ENCODE measurements at places on chromosomes 16 and 17. TPM values are rescaled to one million over a fixed set of nuclear protein-coding genes. Genes with fewer than 3 reads are reported as not detected.

DNA sequence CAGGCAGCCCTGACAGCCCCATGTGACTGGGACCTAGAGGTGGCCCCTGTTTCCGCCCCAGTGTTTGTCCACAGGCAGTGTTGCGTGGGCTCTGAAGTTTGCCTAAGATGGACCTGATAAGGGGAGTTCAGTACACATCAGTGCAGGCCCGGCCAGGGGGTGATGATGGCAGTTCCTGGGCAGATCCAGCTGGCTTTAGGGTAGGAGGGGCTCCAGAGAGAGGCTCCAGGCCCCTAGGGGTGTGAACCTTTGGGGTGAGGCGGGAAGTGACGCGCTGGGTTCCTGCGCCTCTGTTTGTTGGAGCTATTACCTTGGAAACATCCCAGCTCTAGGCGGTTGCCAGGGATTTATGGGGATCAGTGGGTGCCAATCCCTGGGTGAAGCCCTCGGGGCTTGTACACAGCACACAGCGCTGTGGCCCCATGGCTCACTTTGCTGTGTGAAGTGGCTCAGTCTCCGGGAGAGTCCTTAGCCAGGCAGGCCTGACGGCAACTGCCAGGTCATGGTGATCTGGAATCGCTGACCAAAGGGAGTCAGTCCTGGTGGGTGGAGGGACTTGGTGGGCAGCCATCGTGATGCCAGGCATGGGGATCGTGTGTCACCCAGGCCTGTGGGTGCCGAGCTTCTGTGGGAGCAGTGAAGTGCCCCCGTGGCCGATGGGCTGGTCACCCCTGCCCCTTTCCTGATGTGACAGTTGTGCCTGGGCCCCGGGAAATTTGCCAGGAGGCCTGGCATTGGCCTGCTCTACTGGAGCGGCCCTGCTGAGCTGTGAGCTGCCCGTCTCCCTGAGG lies 146.1 kb downstream of the SEC14L1 start:
- peak; percentile 41 for DNase-seq

- DNase-seq, result no peak
Measured at GRCh38 chr16:10988164-10988803, 43.9 kb downstream of the CLEC16A start.

DNA sequence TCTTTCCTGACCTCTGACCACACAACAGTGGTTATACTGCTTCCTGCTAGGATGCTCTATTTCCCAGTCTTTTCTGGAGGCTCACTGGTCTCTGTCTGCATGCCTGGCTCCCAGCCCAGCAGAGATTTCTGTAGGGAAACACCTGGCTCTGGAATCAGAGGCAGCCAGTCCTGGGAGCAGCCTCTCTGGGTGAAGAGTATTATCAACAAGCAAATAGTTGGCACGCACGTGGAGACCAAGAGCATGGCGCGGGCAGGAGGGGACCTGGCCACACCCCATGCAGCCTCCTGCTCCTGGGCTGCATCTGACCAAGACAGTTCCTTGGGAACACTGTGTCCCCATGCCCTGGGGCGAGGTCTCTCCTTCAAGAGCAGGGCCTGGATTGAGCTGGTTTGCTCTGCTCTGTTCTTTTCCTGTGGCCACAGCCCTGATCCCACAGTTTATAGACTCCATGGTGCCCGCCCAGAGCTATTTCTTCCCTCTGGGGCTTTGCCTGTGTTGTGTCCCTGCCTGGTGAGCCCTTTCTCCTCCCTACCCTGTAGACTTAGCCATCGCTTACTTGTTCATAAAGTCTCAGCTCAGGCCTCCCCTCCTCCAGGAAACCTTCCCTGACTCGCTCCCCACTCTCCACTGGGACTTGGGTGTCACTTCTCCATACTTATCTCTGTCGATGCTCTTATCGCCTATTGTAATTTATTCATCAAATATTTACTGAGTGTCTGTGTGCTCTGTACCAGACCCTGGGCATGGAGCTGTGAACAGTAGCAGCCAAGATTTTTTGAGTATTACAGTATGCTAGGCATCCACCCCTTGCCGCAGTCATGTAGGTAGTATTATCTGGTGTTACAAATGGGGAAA lies 60.6 kb downstream of the SCNN1B start:
- no peak for DNase-seq

- DNase-seq, result no peak
Measured at GRCh38 chr16:31333686-31334649, 21.0 kb upstream of the ITGAX start.

- no peak for DNase-seq
Measured at GRCh38 chr17:27770877-27771276, 29.5 kb downstream of the NOS2 start.

DNA sequence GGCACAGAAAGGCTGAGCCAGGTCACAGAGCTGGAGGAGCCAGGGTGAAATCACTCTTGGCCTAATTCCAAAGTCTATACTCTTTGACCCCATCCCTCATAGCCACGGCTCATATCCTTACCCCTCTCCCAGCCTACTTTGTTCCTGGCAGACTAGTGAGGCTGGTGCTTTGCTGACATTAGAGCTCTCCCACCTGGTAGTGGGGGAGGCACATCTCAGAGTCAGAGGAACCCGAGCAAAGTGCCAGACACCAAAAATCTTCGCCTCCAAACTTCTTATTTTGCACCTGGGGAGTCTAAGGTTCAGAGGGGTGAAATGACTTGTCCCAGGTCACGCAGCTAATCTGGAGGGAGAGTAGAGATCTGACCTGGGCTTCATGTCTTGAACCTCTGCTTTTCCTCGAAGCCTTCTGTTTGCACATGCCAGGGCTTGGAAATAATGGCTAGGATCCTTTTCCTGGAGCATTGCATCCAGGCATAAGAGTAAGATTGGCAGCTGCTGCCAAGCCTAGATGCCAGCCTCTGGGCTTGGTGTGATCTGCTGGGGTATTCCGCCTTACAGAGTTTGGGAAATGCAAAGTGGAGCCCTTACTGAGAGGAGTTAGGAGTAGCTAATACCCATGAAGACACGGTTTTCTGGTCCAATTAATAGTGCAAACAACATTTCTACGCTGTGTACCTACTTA lies 126.9 kb downstream of the SPACA3 start:
- no peak for DNase-seq

SETD1A gene
- 3.5 TPM for total RNA-seq

GJD3 gene
- total RNA-seq, result 3.9 TPM

CIBAR2 gene
- not detected for total RNA-seq

ITGAL gene
- not detected for total RNA-seq

IL17C gene
- not detected for total RNA-seq
